ENCODE measurements at places on chromosomes 2 and 18. TPM values are rescaled to one million over a fixed set of nuclear protein-coding genes. Genes with fewer than 3 reads are reported as not detected.

The HRH4 gene
- 0.12 TPM for total RNA-seq

The EML6 gene
- 1.1 TPM for total RNA-seq

The SERPINB10 gene
- total RNA-seq, result 1.00 TPM

The TMEM163 gene
- total RNA-seq, result not detected

The CCDC68 gene
- 1.8 TPM for total RNA-seq

The IL1B gene
- total RNA-seq, result 1.7 TPM

The MC5R gene
- total RNA-seq, result not detected

The NMUR1 gene
- not detected for total RNA-seq

The MC2R gene
- total RNA-seq, result not detected

The UNC80 gene
- not detected for total RNA-seq

The PROC gene
- not detected for total RNA-seq

The RND3 gene
- 1,131 TPM for total RNA-seq

The PRKCE gene
- 11.5 TPM for total RNA-seq
